ENCODE measurements at places on chromosomes 3 and 15. TPM values are rescaled to one million over a fixed set of nuclear protein-coding genes. Genes with fewer than 3 reads are reported as not detected.

DNA sequence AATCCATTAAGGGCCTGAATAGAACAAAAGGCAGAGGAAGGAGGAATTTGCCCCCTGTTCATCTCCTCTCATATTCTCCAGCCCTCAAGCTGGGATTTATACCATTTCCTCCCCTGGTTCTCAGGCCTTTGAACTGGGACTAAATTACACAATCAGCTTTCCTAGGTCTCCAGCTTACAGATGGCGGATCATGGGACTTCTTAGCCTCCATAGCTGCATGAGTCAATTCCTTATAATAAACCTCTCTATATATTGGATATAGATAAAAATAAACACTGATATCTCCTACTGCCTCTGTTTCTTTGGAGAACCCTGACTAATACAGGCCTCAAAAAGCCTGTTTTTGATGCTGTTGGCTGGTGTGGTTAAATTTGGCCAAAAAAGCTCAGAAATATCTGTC lies 84.5 kb upstream of the TMEM108 start:
- H3K36me3 ChIP-seq, result no peaks in the 10 kb centered on the region
- no peak overlapping the region for H3K4me3 ChIP-seq
- H3K27ac ChIP-seq, result no peak overlapping the region
- H3K27me3 ChIP-seq, result no peaks in the 10 kb centered on the region
- DNase-seq, result no peak

DNA sequence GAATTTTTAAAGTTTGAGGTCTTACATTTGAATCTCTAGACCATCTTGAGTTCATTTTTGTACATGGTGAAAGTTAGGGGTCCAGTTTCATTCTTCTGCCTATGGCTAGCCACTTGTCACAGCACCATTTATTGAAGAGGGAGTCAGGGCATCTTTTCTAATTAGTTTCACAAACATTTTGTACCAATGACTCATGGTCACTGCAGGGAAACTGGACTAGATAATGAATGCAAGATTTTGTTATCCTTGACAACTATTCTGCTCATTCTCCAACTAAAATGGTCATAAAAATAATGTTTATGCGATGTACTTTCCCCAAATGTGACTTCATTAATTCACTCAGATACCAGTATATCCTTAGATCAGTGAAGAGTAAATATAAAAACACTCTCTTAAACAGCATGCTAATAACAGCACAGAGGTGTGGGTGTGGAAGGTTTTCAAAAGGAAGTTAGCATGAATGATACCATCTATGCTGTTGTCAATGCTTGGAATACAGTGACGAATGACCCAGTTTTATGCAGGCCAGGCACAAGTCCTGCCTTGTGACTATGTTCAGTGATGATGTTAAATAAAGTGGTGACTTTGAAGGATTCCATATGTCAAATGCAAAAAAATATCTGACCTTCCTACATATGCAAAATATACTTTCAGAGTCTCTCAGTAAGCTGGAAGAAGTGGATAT lies 314.9 kb upstream of the TMCO5A start:
- no peak for DNase-seq
- H3K27ac ChIP-seq, result no peak overlapping the region

DNA sequence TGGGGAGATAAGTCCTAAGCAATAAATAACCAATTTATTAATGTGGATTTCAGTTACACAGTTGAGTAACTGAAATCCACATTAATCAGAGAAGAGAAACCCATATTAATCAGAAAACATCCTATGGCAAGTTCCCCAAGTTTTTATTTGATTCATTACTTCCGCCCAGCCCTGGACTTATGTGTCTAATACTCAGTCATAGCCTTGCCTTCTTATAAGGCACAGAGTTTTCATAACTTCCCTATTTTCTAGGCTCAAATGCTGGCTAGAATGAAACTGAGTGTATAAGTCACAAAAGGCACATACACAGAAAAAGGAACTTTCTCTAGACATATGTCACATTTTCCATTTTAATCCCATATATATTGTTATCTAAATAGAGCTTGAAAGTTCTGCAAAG lies 28.8 kb downstream of the CD47 start:
- H3K4me1 ChIP-seq, result peaks cover 5% of the 10 kb centered on the region
- H3K36me3 ChIP-seq, result peaks cover 4% of the 10 kb centered on the region
- H3K27me3 ChIP-seq, result no peaks in the 10 kb centered on the region

DNA sequence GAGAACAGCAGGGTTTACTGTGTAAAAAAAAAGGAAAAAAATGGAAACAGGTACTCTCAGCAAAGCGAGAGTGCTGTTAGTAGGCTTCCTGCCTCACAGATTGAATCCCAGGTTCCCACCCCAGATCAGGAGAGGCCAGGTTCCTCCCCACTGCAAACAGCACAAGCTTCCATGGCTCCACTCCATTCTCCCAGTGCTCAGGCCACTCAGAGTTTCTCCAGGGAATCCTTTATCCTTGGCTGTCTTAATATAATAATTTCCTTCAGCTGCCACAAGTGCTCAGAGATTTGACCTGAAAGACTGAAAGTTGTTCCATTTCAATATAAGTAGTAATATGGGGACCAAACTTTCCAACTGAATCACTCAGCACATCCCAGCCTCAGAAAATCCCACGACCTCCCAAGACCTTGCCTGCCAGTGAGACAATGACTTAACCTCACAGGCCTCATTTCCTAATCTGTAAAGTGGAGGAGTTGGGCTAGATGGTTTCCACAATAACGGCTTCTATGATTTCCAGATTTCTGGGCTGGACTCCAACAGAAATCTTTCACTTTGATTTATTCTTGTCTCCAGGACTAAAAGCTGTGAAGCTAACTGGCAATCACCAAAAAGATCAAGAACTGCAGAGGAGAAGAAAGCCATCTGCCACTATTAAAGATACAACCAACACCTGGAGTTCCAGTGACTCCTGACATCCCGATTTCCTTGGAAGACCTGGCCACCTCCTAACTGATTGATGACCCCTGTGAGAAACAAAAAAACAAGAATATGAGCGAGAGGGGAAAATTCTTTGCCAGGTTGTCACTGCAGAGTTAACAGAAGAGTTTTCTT lies 289.5 kb downstream of the NEK10 start:
- H3K27ac ChIP-seq, result no peak overlapping the region
- H3K36me3 ChIP-seq, result no peaks in the 10 kb centered on the region
- peak; percentile 8 for DNase-seq

- H3K27ac ChIP-seq, result no peak overlapping the region
- no peaks in the 10 kb centered on the region for H3K36me3 ChIP-seq
- no peaks in the 10 kb centered on the region for H3K27me3 ChIP-seq
- no peak for DNase-seq
- H3K4me3 ChIP-seq, result no peak overlapping the region
- no peaks in the 10 kb centered on the region for H3K4me1 ChIP-seq
Observed at GRCh38 chr3:3499987-3500386, 299.2 kb upstream of the LRRN1 start.

DNA sequence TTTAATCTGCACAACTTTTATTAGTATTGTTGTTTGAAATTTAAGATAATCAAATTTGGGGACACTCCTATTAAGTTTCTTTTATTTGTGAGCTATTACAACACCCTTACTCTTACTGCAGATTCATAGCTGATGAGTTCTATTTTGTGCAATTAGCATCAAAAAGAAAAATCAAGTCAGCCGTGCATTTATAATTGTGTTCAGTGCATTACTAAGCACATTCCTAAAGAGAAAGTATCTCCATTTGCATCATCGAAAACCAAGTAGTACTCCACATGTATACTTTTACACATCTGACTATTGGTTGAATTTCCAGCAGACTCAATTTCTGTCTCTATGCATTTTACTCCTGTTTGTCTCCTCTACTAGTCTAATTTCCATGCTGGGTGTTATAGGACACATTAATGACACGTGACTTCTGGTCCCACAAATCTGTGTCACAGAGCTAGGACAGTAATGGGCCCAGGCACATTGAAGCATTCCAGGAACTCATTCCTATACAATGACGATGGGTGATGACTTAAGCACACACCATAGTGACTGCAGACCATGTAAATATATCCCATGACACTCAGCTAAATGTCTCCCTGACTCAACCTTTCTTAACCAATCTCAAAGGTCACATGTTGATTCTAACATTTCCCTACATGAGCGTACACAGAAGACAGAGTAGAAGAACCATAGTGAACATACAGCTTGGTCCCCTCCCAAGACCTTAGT lies 477.5 kb downstream of the LPP start:
- peak overlapping the region; percentile 86 for H3K27ac ChIP-seq
- no peak overlapping the region for H3K4me3 ChIP-seq
- H3K4me1 ChIP-seq, result peaks cover 20% of the 10 kb centered on the region
- no peaks in the 10 kb centered on the region for H3K36me3 ChIP-seq
- peak; percentile 91 for DNase-seq
- H3K27me3 ChIP-seq, result no peaks in the 10 kb centered on the region

DNA sequence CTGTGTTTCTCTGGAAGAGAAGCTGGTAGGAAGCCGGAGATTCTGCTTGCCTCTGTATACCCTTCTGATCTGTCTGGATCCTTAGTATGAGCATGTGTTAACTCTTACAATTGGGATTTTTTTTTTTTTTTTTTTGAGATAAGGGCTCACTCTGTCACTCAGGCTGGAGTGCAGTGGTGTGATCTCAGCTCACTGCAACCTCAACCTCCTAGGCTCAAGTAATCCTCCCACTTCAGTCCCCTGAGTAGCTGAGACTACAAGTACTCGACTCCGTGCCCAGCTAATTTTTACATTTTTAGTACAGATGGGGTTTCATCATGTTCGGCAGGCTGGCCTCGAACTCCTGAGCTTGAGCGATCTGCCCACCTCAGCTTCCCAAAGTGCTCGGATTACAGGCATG lies 44.5 kb downstream of the RPN1 start:
- H3K36me3 ChIP-seq, result no peaks in the 10 kb centered on the region
- H3K4me1 ChIP-seq, result no peaks in the 10 kb centered on the region
- no peaks in the 10 kb centered on the region for H3K27me3 ChIP-seq
- DNase-seq, result no peak

GRCh38 chr3:57696801-57697321 lies 4.0 kb upstream of the DENND6A start:
- H3K4me3 ChIP-seq, result no peak overlapping the region
- no peaks in the 10 kb centered on the region for H3K4me1 ChIP-seq
- no peak overlapping the region for H3K27ac ChIP-seq
- no peaks in the 10 kb centered on the region for H3K27me3 ChIP-seq
- H3K36me3 ChIP-seq, result no peaks in the 10 kb centered on the region
- DNase-seq, result peak; percentile 43

GRCh38 chr3:30248423-30248822 lies 358.0 kb upstream of the TGFBR2 start:
- H3K36me3 ChIP-seq, result no peaks in the 10 kb centered on the region
- no peak overlapping the region for H3K27ac ChIP-seq
- no peaks in the 10 kb centered on the region for H3K4me1 ChIP-seq
- H3K4me3 ChIP-seq, result no peak overlapping the region

GRCh38 chr15:40803688-40804087 lies 3.2 kb upstream of the ZFYVE19 start:
- peaks cover 1% of the 10 kb centered on the region for H3K36me3 ChIP-seq
- no peak for DNase-seq
- H3K4me1 ChIP-seq, result peaks cover 3% of the 10 kb centered on the region
- no peak overlapping the region for H3K4me3 ChIP-seq

DNA sequence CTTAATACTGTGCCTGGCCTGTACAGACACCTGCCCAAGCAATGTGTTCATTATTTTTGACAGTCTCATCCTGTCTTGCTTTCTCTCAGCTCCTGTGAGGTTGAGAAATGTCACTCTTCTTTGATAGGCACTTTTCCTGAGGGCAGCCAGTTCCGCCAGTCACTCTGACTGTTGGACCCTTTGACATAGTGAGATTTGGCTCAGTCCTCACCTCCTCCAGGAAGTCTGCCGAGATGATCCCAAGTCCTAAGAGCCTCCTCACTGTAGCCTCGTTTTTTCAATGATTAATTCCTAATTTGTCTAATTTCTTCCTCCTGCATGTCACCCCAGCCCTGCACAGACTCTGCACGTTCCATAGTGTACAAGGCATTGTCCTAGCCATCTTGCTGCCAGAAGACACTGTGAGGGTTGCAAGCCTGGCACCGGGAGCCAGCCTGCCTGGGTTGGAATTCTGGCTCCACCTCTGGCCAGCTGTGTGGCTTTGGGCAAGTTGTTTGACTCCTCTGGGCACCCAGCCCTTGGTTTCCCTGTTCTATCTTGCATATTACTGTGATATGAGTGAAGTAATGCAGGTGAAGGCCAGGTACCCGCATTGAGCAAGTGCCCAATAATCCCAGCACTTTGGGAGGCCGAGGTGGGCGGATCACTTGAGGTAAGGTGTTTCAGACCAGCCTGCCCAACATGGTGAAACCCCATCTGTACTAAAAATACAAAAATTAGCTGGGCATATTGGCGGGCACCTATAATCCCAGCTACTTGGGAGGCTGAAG lies 24.3 kb downstream of the RPLP1 start:
- no peaks in the 10 kb centered on the region for H3K36me3 ChIP-seq
- no peaks in the 10 kb centered on the region for H3K4me1 ChIP-seq
- no peak overlapping the region for H3K27ac ChIP-seq

GRCh38 chr3:71376503-71376902 lies 207.0 kb downstream of the FOXP1 start:
- no peaks in the 10 kb centered on the region for H3K4me1 ChIP-seq
- H3K4me3 ChIP-seq, result no peak overlapping the region
- H3K27me3 ChIP-seq, result no peaks in the 10 kb centered on the region
- no peak overlapping the region for H3K27ac ChIP-seq
- no peak for DNase-seq

DNA sequence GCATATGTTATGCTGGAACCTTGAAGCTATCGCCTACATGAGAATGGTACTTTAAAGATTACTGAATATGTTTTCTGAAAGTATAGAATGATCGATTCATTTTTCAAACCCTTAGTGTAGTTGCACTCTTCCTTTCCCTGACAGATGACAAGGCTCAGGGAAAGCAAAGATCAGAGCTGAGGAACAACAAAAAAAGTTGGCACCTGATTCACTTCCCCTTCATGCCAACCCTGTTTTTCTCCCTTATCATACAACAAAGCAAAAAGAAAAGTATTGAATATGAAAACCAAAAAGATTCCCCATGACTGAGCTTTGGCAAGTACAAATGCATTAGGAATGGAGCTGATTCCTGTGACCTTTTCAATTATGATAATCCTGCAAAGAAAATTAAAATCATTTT lies 1012.7 kb downstream of the FHIT start:
- H3K36me3 ChIP-seq, result no peaks in the 10 kb centered on the region
- H3K4me3 ChIP-seq, result no peak overlapping the region
- no peak overlapping the region for H3K27ac ChIP-seq
- no peak for DNase-seq
- H3K27me3 ChIP-seq, result no peaks in the 10 kb centered on the region
- H3K4me1 ChIP-seq, result no peaks in the 10 kb centered on the region

DNA sequence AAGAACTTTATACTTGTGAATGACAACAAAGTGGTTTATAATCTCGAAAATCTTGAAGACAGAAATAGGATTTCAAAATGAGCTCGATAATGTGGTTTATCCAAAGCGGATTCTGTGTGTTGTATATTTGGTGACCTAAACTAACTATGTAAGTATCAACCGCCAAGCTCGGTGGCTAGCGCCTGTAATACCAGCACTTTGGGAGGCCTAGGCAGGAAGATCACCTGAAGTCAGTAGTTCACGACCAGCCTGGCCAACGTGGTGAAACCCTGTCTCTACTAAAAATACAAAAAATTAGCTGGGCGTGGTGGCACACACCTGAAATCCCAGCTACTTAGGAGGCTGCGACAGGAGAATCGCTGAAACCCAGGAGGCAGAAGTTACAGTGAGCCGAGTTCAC lies 2.2 kb downstream of the ATP13A3 start:
- H3K4me1 ChIP-seq, result peaks cover 28% of the 10 kb centered on the region
- peak overlapping the region; percentile 59 for H3K4me3 ChIP-seq
- H3K27ac ChIP-seq, result peak overlapping the region; percentile 98
- H3K27me3 ChIP-seq, result no peaks in the 10 kb centered on the region
- H3K36me3 ChIP-seq, result no peaks in the 10 kb centered on the region

- H3K4me1 ChIP-seq, result no peaks in the 10 kb centered on the region
- no peak overlapping the region for H3K4me3 ChIP-seq
- no peak overlapping the region for H3K27ac ChIP-seq
Observed at GRCh38 chr3:140472306-140473020, 205.4 kb upstream of the TRIM42 start.

Gene UROC1
- not detected for total RNA-seq

Gene SLC2A2
- total RNA-seq, result not detected

Gene EPB42
- total RNA-seq, result not detected

Gene ARID3B
- total RNA-seq, result 0.99 TPM

Gene SPSB4
- not detected for total RNA-seq

Gene SOX14
- total RNA-seq, result not detected
